Right forelimb (tissue), 1 donor: ENCODE measurements at places on chromosomes 6 and 20.

- no peak for DNase-seq
Observed at GRCh38 chr6:42417641-42418112, 34.0 kb downstream of the TRERF1 start.

- DNase-seq = no peak
Observed at GRCh38 chr20:22974354-22974753, 60.8 kb upstream of the SSTR4 start.

- DNase-seq = no peak
Observed at GRCh38 chr20:32017711-32018251, 7.5 kb downstream of the CCM2L start.

GRCh38 chr6:106477146-106477545, 116.6 kb downstream of the CRYBG1 start:
- DNase-seq = no peak

DNA sequence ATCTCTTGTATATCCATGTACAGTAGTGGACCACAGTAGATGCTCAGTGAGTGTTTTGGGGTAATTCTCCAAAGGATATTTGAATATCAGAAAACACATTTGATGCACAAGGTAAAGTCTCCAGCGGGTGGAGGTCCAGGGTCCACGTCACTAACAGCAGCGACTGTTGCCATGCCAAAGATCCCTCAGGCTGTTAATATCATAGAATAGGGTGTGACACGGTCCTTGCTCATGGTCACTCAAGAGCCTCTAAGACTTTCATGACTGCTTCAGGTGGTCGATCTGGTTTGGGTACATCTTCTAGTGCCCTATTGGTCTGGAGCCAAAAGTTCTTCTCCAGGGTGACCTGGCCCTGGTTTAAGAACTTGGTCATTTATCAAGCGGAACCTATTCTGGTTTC, 90.8 kb downstream of the OLIG3 start:
- no peak for DNase-seq

DNA sequence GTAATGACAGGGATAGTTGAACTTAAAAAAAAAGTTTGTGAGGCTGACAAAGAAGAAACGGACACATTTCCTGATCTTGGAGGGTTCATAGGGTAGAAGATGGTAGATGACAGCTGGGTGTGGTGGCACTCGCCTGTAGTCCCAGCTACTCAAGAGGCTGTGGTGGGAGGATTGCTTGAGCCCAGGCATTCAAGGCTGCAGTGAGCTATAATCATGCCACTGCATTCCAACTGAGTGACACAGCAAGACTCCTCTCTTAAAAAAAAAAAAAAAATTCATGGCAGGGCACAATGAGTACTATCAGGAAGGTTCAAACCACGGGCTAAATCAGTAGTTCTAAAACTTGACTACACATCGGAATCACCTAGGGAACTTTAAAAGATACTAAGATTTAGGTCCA, 2.0 kb upstream of the MICA start:
- DNase-seq = no peak

DNA sequence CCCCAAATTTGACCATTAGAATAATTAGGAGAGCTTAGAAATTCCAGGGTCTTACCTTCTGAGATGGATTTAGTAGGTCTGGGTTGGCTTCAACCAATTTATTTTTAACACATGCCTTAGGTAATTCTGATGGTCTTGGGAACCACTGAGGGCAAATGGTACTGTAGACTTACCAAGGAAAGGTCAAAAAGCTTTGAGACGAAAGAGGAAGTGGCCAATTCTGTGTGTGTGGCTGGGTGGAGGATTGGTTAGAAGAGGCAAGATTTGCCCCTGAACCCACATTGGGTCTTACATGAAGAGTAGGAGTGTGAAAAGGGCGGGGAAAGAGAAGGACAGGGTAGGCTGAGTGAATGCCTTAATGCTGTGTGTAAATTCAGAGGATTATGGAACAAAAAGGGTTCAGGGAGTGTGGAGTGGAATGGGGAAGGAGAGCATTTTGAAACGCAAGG, 2.7 kb downstream of the ITCH start:
- no peak for DNase-seq

DNA sequence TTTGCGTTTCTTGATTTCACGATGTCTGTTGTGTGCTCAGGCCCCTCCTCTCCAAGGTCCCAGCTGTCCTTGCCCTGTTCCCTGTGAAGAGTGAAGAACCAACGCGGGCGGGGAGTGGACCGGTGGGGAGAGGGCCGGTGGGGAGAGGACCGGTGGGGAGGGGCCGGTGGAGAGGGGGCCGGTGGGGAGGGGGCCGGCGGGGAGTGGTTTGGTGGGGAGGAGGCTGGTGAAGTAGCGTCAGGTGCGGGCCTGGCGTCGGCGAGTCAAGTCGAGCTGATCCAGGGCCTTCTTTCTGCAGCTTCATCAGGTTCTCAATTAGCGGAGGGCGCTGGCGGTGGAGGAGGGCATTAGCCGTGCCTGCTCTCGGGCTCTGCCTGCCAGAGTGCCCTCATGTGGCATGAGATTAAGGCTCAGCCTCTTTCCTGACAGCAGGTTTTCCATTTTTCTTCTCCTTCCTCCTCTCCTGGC, 21.2 kb upstream of the BHLHE23 start:
- DNase-seq = no peak

GRCh38 chr20:44610313-44610962, 28.1 kb downstream of the PKIG start:
- DNase-seq = no peak

DNA sequence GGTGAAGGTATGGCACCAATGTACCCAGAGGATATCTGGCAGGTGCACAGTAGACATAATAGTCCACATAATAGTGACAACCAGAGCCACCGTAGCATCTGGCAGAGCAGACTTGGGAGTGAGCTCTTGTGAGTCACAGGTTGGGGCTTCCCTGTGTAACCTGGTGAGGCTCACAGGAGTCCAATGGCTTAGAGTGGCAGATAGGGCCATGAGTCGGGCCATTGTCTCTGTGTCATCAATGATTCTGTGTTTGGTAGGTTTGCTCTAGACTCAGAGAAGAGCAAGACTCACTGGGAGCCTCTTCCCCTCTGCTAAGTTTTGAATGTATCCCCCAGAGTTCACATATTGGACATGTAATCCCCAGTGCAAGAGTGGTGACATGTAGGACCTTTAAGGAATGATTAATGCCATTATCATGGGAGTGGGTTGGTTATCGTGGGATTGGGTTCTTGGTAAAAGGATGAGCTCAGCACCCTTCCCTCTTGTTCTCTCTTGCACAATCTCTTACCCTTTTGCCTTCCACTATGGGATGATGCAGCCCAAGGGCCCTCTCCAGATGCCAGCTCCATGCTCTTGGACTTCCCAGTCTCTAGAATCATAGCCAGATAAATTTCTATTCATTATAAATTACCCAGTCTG, 22.6 kb upstream of the SIRPA start:
- DNase-seq = no peak

DNA sequence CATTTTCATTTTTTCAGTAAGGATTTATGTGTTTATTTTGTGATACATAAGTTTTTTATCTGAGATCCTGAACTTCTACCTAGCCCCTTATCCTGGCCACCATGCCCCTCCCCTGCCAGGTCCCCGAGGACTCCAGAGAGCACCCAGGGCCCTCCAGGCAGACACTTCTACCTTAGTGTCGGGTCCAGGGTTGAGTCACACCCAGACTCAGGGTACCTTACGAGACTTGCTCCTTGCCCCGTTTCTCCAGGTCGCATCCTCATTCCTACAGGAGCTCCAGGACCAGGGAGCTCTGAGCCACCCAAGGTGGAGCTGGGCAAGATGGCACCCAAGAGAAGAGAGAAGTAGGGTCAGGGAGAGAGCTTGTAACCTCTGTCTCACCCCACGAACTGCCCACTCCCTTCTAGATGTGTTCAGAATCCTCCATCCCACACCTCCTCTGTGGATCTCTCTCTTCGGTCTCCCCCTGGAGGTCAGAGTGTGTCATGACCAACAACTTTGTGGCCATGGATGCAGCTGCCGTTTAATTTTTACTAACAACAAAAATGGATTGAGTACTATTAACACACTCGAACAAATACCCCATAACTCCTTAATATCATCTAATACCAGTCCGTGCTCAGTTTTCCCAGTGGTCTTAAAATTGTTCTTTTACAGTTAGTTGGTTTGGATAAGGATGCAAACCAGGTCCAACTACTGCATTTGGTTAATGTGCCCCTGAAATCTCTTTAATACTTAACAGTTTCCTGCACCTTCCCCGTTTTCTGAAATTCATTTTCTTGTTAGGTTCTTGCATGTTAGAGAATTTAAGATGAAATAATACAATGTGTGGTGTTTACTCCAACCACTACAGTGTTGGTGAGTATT, 130.6 kb upstream of the INSM1 start:
- DNase-seq = no peak

DNA sequence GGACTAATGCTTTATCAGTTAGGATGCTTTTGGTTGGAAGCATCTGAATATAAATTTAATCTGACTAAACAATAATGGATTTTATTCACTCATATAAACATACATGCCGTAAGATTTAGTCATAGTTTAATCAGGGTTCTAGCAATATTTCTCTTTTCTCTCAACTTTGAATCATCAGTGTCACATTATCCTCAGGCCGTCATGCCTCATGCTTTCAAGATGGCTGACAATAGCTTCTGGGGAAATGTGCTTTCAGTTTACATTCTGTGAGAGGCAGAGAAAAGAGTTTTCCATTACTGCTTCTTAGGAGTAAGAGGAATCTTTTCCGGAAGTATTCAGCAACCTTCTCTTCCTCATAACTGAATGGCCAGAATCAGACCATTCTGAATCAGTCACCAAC, 162.2 kb downstream of the GJA1 start:
- DNase-seq = no peak

- no peak for DNase-seq
Observed at GRCh38 chr6:124659427-124659826, 302.8 kb upstream of the RNF217 start.

- DNase-seq = peak; percentile 71
Observed at GRCh38 chr20:38222231-38222922, 38.2 kb downstream of the KIAA1755 start.

- no peak for DNase-seq
Observed at GRCh38 chr20:33753763-33754162, 22.0 kb downstream of the ZNF341 start.

DNA sequence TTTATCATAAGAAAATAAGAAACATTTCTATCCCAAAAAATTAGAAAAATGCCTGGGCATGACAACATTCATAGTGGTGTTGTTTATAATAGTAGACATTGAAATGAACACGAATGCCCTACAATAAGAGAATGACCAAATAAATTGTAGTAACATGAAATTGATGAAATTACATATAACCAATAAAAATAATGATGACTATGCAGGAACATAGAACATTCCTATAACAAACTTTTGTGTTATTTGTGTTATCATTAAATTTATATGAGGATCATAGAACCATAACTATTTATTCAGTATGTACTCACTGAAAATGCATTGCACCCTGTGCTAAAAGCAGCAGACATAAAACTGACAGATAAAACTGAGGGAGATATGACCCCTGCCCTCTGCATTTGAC, 399.7 kb downstream of the CBLN4 start:
- DNase-seq = no peak

DNA sequence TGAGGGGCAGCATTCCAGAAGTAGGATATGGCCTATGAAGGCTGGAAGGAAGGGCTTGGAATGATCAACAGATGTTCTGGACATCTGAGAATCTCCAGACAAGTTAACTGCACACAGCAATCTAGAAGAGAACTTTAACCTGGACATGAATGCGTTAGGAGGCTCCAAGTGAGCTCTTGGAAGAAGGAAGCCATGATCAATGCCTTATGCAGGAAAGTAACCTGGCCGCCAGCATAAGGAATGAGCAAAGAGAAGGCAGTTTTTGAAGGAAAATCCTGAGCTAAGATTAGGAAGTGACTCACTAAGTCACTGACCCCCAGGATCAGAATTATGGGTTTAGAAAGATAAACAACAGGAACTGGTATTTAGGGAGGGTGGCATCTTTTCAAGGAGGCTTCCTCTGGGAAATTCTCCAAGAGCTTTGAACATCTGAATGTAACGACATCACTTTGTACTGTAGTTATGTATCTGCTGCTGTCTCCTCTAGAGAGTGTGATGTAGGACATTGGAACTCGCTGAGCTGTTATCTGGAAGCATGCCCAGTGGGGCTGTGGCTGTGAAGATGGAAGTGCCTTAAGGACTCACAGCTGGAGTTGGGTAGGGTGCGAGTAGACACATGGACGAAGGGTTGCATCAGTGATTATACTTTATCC, 236.8 kb downstream of the PACRG start:
- peak; percentile 73 for DNase-seq

GRCh38 chr6:111806561-111807497, 66.4 kb downstream of the FYN start:
- no peak for DNase-seq

DNA sequence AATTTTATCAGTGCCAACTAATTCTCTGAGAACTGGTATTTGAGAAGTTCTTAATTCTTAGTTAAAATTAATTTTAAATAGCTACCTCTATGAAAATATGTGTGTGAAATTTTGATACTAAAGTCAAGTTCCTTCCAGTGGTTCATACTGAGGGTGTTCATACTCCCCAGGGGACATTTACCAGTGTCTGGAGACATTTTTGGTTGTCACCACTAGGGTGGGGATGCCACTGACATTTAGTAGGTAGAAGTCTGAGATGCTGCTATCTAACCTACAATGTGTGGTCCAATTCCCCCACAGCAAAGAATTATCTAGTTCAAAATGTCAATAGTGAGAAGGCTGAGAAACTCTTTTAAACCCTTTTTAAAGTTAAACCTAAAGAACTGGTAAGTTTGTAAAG, 463.8 kb downstream of the ADGRB3 start:
- no peak for DNase-seq

GRCh38 chr6:98124171-98124570, 710.2 kb upstream of the POU3F2 start:
- no peak for DNase-seq

DNA sequence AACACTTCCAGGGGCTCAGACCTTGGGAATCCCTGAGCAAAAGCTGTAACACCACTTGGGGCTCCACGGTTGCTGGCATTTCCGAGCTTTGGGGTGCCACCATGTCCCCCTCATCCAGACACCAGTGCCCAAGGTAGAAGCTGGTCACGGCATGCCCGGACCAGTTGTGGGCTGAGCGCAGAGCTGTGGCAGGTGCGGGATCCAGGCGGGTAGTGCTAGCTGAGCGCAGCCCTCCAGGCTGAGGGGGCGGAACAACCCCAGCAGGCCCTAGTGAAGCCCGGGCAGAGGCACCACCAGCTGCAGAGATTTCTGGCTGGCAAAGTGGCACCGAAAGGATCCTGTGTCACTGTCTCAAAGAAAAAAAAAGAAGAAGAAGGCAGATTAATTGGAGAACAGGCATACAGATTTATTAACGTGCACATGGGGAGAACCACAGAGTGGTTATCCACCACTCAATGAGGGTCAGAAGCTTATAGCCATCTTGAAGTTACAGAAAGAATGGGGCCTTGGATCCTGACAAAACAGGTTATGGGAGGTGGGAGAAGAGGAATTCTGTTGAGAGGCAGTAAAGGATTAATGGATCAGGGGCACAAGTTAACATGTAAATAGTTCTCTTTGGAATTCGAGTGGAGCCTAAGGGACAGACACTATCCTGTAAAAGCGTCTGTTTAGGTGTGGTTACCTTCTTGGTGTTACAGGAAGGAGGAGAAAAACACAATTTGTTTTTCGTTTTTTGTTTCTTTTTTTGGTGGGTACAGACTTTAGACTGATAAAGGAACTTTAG, 107.5 kb downstream of the CD24 start:
- DNase-seq = no peak
